Muscle of back (tissue), 13 donors: ENCODE measurements at places on chromosomes 4 and X.

- DNase-seq: no peak
These were observed 10.3 kb downstream of the PHKA2 start for GRCh38 chrX:18973527-18974192.

GRCh38 chr4:55071951-55072350 lies 53.4 kb downstream of the KDR start:
- DNase-seq: no peak

DNA sequence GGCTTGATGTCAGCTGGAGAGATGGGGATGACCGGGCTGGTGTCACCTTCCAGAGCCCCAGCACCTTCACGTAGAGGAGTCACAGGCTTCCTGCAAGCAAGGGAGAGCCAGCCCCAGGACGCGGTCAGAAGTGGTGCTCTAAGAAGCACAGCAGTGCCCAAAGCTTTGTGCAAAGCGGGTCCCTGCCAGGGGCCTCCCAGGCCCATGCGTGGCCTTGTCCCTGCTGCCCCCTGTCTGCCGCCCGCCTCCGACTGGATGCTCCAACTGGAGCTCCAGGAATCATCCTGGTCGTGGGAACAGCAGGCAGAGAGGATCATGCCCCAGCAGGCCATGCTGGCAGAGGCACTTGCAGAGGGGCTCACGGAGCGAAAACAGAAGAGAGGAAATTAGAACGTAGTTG lies 40.1 kb upstream of the LRPAP1 start:
- no peak for DNase-seq

- no peak for DNase-seq
These were observed 70.0 kb upstream of the MSX1 start for GRCh38 chr4:4789462-4789861.

- DNase-seq: no peak
These were observed 88.0 kb downstream of the FNIP2 start for GRCh38 chr4:158856852-158857251.

DNA sequence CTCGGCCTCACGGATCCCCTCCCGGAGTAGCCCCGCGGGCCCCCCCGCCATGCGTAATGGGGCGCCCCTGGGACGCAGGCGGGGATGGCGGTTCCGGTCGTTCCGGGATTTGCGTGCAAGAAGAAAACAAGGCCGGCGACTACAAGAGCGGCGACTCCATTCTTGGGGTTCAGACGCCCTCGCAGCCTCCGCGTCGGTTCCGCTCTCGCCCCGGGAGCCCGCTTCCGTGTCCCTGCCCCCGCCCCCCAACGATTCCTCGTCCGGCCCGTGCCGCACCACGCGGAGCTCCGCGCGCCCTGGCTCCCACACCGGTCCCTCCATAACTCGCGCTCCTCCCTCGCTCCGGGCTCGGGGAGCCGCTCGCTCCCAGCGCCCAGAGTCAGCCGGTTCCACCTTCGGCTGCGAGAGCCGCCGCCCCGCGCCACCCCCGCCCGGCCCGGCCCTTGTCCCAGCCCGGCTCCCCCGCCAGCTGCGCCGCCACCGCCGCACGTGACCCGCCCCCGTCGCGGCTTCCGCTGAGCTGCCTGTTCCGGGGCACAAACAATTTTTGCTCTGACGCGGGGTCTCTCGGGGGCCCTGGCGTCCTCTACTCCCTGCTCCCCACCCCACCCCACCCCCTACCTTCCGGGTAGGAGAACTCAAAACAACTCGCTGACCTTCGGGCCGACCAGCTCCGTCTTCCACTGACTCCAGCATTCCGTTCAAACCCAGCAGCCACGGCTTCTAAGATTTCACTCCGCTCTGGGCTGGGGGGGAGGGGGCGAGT lies 78.8 kb upstream of the BCOR start:
- no peak for DNase-seq

DNA sequence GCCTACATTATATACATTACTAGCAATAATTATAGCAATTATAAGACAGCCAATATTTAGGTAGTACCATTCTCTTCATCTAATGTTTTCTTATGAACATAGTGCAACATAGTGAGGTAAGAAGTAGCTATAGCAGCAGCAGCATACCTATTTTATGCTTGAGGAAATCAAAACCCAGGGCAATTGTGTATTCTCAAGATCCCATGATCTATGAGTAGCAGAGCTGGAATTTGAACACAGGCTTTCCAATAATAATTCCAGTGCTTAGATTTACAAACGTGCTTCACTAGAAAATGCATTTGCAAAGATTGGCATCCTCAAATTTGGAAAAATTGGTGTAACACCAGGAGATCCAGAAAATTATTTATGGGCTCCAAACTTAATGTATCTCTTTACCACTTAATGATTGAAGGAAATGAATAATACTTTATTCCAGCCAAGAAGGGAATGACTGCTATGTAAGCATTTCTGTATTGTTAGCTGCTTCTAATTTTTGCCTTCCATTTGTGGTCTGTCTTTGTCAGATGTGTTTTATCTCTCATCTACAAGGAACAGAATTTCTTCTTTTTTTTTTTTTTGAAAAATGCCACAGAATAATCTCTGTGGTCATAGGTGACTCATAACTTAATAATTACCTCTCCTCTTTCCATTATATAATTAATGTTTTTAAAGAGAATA lies 451.1 kb downstream of the ARAP2 start:
- no peak for DNase-seq

- no peak for DNase-seq
These were observed 7.0 kb downstream of the CD38 start for GRCh38 chr4:15784959-15785634.

GRCh38 chr4:84913176-84913575 lies 53.3 kb downstream of the WDFY3 start:
- DNase-seq: no peak

DNA sequence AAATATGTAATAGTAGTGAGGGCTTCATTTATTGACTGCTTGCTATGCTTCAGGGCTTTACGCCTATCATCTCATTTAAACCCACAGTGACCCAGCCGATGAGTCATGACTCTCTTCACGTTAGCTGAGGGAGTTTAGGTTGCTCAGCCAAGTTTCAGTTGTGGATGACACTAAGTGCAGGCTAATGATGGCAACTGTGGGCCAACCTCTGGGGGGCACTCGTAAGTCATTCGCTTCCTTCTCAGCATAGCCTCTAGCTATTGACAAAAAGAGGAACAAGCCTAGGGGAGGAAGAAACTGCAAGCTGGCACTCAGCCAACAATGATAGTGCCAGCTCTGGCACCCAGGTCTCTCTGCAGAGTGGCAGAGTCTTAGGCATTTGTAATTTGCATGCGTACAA lies 325.0 kb downstream of the ARHGAP10 start:
- DNase-seq: no peak

GRCh38 chr4:9143421-9144080 lies 26.7 kb upstream of the FAM90A26 start:
- no peak for DNase-seq

DNA sequence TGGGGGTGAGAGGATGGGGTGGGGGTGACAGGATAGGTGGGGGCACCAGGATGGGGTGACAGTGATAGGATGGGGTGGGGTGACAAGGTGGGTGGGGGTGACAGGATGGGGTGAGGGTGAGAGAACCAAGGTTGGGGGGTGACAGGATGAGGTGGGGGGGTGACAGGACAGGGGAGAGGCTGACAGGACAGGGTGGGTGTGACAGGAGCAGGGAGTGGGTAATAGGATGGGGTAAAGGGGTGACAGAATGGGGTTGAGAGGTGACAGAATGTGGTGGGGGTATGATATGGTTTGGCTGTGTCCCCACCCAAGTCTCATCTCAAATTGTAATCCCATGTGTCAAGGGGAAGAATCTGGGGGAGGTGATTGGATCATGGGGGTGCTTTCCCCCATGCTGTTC lies 26.0 kb downstream of the RNF212 start:
- no peak for DNase-seq

DNA sequence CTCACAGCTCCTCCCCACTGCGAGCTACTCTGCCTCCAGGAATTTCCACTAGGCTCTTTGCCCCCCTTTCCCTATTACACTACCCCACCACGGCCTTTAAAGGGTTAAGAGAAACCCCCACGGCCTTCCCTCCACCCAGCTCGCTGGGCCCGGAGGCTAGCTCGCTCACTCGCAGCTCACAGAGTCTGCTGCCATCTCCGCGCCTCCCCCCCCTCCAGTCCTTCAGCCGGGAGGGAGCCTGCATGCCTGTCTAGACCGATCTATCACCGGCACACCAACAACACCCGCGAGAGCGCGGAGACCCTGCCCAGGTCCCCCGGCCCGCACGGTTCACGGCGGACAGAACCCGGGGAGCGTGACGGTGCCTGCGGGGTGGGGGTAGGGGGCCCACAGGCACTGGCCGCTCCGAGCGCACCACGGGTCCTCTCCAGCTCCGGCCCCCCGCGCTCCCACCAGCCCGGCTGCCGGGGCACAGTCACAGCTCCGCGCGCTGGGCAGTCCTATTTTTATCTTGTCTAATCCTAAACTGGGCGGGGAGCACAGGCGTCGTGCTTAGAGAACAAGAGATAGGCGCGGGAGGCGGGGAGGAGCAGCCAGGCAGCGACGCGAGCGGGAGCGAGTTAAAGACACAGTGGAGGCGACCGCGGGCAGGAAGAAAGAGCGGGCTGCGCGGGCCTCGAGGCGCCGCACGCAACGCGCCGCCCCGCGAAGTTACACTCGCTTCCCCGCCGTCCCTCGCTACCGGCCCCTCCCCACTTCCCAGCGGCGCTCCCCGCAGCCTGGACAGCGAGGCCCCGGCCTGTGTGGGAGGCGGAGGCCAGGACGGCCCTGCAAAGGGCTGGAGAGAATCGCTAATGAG lies 3.5 kb downstream of the BCOR start:
- no peak for DNase-seq

DNA sequence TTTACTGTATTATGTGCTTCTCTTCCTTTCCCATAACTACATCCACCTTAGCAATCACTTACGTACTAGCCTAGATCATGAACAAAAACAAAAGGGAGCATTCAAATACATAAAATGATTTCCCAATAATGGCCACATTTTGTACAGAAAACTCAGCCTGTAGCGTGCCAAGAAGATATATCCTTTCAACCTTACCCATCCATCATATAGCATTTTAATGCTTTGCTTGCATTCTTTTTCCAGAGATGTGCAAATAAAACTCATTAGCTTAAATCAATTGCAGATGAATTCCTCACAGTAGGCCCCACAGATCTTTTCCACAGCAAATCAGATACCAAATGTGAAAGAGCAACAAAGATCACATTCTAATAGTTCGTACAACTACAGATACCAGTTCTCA lies 20.8 kb downstream of the GRSF1 start:
- peak; percentile 45 for DNase-seq

- no peak for DNase-seq
These were observed 61.7 kb downstream of the EVC start for GRCh38 chr4:5772528-5773270.

DNA sequence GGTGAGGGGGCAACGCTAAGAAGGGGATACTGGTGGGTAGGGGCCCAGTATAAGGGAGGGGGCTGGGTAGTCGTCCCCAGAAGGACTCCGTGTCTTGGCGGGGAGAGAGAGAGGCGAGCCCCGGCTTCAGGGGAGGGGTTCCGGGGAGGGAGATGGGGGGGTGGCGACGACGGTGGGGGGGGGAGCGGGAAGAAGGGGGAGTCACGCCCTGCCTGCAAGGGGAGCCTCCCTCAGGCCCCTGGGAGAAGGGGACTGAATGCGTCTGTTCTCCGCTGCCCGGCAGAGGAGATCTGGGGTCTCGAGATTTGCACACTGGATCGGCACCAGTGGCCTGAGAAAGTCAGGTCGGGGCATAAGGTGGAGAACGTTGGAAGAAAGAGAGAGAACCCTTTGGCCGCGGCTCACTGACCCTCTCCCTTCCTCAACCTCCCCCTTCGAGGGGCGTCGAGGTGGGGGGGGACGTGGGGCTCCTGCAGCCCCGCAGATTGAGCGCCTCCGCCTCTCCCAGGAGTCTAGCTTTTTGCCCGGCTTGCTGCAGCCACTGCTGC lies 609 bp upstream of the BCORL1 start:
- DNase-seq: no peak

- DNase-seq: no peak
These were observed 123.4 kb upstream of the GUCY1A1 start for GRCh38 chr4:155543126-155543765.

GRCh38 chr4:149293046-149293649 lies 522.5 kb downstream of the IQCM start:
- peak; percentile 33 for DNase-seq

DNA sequence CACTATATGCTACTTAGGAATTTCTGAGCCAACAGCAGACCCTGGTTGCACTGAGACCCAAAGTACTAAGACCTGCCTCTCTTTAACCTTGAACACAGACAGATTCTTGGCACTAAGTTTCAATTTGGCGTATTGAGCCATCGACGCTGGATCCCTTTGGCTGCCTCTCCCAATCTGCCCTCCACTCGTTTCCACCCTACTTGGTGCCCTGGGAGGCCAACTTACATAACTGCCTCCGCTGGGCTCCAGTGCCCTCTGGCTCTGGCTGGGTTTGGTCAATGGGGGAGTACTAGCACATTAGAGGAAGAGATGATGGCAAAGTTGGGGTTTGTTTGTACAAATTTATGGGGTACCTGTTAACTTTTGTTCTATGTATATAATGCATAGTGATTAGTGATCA lies 63.5 kb downstream of the TMEM156 start:
- DNase-seq: no peak

GRCh38 chrX:134691453-134691852 lies 33.2 kb upstream of the PLAC1 start:
- no peak for DNase-seq
